ENCODE measurements at places on chromosomes 2 and 18.

DNA sequence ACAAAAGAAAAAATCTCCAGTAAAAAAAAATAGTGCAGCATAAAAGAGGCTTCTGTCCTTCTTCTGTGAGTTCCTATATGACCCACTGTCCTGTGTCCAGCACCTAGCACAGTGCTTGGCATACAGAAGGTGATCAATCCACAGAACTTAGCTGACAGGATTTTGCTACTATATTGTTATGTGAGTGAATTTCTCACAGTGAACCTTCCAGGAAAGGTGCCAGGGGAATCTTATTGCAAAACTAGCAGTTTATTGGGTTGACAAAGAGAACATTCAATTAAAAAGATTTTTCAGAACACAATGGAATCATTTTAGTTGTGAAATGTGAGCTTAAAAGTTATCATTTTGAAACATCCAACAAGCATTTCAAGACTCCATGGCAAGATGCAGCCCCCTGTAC, 12.4 kb upstream of the TRIB2 start:
- no peak for DNase-seq

DNA sequence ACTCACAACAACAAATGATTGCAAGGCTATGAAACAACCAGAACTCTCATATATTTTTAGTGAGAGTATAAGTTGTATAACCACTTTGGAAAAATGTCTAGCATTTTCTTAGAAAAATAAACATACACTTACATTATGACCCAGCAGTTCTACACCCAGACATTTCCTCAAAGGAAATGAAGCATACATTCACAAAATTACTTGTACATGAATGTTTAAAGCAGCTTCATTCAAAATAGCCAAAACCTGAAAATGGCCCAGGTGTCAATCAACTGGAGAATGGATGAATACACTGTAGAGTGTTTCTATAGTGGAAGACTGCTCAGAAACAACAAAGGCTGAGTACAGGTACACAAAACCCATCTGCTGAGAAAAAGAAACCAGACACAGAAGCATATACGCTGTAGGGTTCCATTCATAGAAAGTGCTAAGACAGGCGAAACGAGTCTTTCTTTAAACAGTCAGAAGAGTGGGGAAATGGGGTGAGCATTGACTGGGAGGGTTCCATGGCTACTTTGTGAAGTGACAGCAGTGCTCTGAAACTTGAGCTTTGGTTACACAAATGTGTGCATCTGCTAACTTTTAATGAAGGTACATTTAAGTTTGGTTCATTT, 799.0 kb downstream of the DCDC2C start:
- peak; percentile 9 for DNase-seq

GRCh38 chr2:15673919-15674636, 82.4 kb downstream of the DDX1 start:
- DNase-seq = peak; percentile 37

- no peak for DNase-seq
Observed at GRCh38 chr2:6676776-6677175, 188.9 kb downstream of the CMPK2 start.

DNA sequence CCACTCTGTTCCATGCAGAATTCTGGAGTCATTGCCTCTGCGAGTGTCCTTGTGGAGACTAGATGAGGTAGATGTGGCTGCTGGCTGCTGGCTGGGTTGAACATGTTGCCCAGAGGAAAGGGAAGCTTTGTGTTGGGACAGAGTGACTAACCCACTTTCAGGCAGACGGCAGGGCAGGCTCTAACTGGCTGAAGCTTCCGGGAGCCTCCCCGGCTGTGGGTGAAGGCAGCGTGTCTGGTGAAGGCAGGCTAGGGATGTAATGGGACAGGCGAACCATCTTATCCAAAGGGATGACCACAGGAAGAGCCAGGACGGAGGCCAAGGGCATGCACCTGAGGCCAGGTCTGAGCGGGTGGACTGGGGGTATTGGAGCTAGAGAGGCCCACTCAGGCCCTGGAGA, 16.0 kb downstream of the ASPRV1 start:
- peak; percentile 12 for DNase-seq

DNA sequence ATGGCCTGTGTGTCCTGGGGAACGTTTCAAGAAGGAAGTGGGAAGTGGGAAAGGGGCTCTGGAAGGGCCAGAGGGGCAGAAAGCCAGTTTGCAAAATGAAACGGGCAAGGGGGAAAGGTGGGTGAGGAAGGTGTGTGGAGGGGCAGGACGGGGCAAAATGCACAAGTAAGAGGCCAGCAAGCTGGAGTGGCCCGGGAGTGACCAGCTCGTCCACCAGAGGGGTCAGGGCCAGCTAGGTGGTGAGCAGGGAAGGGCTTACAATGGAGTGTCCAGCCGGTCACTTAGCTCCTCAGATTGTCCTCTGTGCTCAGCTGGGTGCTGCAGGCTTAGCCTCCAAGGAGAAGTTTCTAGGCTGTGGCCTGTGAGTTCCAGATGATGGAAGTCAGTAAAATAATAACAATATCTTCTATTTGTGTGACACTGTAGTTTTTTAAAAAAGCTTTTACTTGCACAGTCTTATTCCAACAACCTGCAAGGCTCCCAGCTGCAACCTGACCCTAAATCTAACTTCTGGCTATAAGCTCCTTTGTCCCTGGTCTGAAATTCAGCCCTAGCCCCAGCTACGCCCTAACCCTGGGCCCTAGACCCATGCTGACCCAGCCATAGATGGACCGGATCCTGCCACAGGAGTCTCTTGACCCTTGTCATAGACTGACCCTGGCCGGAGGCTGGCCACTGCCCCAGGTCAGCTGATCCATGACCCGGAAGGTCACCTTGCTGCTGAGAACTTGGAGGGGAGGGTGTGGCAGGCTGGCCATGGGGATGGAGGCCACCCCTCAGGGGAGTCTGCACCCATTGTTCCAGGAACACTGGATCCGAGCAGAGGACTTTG, 29.2 kb downstream of the MYO7B start:
- no peak for DNase-seq

- peak; percentile 6 for DNase-seq
Observed at GRCh38 chr18:39571511-39571910, 2005.9 kb upstream of the CELF4 start.

DNA sequence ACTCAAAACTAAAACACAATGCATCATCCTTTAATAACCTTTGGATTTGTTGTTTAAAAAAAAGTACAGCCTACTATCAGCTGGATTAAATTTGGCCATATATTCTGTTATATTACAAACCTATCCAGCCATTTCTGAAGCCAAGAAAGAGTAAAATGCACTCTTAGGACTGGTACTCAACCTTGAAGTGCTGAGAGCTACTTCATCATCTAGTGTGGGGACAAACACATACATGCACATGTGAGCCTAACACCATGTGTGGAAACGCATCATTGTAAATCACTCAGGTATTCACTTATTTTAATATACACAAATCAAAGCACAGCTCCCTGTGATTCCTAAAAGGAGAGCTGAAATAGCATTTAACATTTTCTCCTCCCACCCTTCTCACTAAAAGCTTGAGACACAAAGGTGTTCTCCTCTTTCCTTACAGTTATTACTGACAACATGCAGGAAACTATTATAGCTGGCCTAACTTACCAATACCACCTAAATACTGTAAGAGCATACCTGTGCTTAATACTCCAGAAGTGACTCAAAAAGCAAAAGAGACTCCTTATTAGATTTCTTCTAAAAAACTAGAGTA, 7.5 kb downstream of the BAZ2B start:
- no peak for DNase-seq

GRCh38 chr2:59223742-59224141, 982.6 kb upstream of the FANCL start:
- no peak for DNase-seq

DNA sequence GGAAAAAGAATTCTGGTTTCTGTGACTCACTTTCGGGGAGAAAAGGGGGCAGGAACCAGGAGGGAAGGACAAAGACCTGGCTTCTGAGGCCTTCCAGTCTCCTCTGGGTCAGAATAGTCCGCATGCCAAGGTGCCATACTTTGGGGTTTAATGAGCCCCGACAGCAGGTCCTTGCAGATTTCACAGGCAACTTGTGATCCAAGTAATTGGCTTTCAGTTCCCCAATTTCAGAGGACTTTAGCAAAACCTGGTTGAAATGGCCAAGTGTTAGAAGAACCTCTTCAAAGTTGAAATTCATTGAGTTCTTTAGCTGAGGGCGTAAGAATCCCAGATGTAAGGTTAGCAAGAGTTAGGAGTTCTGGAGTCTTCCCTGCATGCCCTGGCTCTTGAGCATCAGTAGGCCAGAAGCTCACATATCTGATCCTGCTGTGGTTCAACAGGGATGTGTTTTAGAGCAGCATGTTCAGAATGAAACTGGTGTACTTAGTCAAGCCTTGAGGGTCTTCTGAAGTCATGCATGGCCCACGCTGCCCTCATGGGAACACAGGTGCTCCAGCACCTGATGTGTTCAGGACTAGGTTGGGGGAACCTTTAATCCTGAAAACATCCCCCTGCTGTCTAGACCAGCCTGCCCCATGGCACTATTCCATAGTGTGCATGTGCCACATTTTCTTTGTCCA, 143.0 kb downstream of the NUP35 start:
- no peak for DNase-seq

DNA sequence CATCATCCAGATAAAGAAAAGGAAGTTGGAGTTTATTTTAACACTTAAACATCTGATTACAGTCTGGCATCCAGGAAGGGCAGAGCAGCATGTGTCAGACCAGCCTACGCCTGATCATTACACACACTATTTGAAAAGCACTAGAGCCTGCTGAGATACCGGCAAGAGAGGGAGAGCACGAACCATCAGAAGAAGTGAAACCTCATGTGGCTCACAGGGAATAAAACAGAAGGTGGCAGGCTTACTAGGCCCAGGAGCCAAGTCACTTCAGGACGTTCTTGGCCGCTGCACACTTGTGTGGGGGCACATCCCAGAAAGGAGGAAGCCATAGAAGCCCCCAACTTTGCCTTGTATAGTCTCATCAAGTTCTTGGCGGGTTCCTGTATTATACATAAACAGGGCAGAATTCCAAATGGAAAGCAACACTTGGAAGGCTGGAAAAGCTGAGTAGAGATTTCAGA, 105.5 kb downstream of the UGGT1 start:
- peak; percentile 33 for DNase-seq

DNA sequence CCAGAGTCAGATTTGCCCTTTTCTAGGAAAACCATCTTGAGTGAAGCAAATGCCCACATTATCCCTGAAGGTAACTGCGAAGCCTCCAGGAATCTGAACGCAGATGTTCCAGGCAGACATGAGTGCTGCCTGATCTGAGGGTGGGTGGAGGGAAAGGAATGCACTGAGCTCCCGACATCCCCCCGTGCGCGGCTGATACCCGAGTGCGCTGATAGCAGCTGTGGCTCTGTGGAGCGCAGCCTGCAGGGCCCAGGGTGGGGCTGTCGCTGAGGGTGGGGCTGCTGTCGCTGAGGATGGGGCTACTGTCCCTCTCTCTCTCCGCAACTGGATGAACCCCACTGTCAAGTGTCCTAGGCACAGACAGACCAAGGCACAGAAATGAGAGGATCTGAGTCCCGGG, 82.4 kb downstream of the GFPT1 start:
- DNase-seq = no peak

- DNase-seq = no peak
Observed at GRCh38 chr2:143674051-143674450, 544.8 kb downstream of the ARHGAP15 start.

DNA sequence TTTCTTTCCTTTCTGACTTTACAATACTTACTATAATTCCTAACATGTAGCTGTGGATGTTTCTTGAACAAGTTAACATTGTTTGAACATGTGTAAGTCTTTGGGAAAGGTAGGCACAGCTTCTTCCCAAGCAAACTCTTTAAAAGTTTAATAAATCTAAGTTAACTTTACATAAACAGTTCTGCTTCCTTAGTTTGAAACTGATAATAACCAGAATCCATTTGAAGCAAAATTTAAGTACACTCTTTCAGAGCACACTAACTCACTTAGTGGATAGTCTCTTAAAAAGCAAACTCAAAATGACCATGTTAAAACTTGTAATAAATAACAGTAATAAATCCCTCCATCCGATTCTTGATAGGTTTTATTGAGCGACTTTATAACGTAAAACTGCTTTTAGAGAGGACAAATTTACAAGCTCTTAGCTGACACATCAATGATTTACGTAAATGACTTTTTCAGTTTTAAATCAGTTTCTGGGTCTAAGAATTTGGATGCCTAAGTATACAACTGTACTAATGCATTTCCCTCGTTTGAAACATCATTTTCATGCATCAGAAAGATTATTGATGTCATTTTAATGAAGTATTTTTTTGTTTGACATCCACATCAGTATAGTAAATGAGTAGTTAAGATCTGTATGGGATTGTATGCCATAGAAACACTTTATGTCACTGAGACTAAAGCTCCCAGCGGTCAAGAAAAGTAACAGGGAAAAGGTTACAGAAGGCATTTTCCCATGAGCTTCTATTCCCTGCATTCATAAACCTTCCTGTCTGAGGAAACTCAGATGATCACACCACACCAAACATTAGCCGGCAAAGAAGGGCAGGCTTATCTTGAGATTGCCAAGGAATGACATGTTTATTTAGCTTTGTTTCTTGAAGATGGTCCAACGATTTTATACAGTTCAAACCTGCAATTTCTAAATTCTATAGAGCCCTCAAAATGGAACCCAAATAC, 67.5 kb downstream of the PDE1A start:
- no peak for DNase-seq

DNA sequence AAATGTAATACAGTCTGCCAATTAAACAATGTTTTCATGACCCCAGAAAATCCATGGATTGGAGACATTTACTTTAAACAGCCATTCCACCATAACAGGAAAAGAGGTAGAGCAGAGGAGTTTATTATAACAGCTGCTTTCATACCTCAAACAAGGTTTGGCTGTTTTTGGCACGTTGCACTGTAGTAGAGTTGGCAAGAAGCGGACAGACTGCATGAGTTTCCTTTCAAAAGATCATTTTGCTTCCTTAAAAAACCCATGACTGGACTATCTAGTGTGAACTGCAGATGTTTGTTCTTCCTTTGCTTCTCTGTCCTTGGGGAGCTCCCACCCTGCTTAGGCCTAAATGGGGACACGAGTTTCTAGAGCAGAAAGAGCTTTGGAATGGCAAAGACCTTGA, 108.5 kb upstream of the THOC1 start:
- DNase-seq = no peak

DNA sequence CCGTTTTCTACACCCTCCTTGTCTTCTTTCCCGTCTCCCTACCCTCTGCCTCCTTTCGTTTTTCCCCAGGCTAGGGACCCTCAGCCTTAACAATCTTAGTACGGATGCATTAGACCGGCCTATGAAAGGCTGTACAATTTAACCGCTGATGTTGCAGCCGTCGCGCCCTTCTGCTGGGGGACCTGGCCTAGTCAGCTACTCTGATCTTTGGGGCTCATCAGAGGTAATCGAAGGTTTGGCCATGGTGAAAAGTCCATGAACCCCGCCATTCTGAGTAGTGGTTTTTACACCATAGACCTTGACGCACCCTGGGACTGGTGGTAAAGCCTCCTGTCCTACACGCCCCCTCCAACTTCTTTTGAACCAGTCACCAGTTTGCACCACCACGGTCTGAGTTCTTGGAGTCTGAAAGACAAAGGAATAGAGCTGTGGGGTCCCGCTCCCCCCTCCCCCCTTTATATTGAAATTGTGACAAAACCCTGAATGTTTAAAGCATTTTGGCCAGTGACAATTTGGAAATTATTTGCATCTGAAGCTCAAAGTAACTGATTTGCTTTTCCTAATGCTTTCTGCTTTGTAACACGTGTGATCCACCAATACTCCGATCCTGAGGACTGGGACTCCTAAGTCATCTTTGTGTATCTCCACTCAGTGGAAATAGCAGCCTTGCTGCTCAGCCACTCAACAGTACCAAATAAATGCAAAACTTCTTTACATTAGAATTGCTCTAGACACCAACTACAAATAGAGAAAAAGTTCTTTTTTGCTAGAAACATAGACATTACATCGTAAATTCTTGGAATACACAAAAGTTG, 642 bp upstream of the SRSF7 start:
- peak; percentile 25 for DNase-seq
